MCF 10A (cell line): ENCODE measurements at places on chromosomes 11 and 22. TPM values are rescaled to one million over a fixed set of nuclear protein-coding genes. Genes with fewer than 3 reads are reported as not detected.

The OR2AT4 gene
- total RNA-seq, result not detected in 2 replicates

The CDC42BPG gene
- total RNA-seq, result 3.0 and 3.7 TPM in 2 replicates

The PAX6 gene
- total RNA-seq, result not detected in 2 replicates

The APOL3 gene
- total RNA-seq, result 0.44 and 1.8 TPM in 2 replicates

The TTLL1 gene
- total RNA-seq, result 3.3 and 3.6 TPM in 2 replicates

The SULT4A1 gene
- total RNA-seq, result not detected in 2 replicates

The OR52D1 gene
- total RNA-seq, result not detected in 2 replicates

The KBTBD3 gene
- 2.9 and 5.1 TPM in 2 replicates for total RNA-seq

The ARHGAP1 gene
- 61.0 and 63.6 TPM in 2 replicates for total RNA-seq

The DNAJB7 gene
- total RNA-seq, result not detected in 2 replicates

The UCP3 gene
- total RNA-seq, result 1.5 and 2.5 TPM in 2 replicates

The CAPN1 gene
- 111 and 117 TPM in 2 replicates for total RNA-seq

The UCP2 gene
- not detected in 2 replicates for total RNA-seq

The OR5F1 gene
- not detected in 2 replicates for total RNA-seq

The TLCD5 gene
- total RNA-seq, result 9.6 and 13.0 TPM in 2 replicates

The SMC1B gene
- not detected in 2 replicates for total RNA-seq

The MMP1 gene
- total RNA-seq, result 0.25 and 0.35 TPM in 2 replicates

The RHOD gene
- total RNA-seq, result 132 and 190 TPM in 2 replicates

The CTSW gene
- not detected in 2 replicates for total RNA-seq
